Activated naive CD8-positive, alpha-beta T cell treated with anti-CD3 and anti-CD28 coated beads for 36 hours (primary cell): ENCODE measurements at places on chromosomes 12 and 14. TPM values are rescaled to one million over a fixed set of nuclear protein-coding genes. Genes with fewer than 3 reads are reported as not detected.
A peak's percentile ranks its signal among the peaks of the same experiment; 100 is the strongest.

DNA sequence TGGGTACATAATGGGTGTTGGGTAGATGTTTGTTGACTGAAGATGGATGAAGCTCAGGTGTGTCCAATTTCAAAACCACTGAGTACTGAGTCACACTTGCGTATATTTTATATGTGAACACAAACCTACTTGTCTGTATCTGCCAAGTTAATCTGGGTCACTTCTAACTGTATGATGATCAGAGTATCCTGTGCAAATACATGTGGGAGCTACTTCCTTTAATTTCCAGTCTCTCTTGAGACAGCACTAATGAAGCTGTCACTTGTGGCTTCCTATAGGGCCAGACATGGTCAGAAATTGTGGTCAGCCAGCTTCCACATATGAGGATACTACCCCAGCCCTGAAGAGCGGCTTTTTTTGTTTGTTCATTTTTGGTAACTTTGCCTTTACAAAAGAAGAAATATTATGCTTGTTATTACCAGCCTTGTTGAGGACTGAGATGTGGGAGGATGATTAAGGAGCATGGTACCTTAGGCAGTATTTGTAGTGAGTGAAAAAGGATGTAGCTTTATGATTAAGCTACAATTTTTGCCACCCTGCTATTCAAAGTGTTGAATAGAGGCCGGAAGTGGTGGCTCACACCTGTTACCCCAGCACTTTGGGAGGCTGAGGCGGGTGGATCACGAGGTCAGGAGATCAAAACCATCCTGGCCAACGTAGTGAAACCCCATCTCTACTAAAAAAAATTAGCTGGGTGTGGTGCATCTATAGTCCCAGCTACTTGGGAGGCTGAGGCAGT, 32.4 kb downstream of the PLXNC1 start:
- no peak for DNase-seq

GRCh38 chr12:109432842-109433304, 44.2 kb downstream of the KCTD10 start:
- DNase-seq = peak; percentile 80

- no peak for DNase-seq
Observed at GRCh38 chr12:108693751-108694150, 37.6 kb downstream of the CORO1C start.

DNA sequence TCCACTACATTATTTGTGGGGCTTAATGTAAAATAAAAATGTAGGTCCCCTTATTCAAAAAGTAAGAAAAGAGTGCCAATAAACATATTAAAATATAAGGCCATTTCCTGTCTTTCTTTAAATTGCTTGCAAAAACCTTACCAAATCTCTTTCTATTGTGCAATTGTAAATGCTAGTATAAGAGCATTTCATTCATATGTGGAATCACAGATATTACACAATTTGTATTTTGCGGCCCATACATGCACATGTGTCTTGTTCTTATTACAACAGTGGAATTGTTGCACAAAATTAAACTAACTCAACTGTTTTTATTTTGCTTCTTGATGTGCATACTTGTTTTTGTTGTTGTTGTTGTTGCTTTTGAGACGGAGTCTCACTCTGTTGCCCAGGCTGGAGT, 20.1 kb upstream of the CRADD start:
- no peak for DNase-seq

GRCh38 chr14:103107941-103108748, 13.6 kb downstream of the EXOC3L4 start:
- DNase-seq = no peak

DNA sequence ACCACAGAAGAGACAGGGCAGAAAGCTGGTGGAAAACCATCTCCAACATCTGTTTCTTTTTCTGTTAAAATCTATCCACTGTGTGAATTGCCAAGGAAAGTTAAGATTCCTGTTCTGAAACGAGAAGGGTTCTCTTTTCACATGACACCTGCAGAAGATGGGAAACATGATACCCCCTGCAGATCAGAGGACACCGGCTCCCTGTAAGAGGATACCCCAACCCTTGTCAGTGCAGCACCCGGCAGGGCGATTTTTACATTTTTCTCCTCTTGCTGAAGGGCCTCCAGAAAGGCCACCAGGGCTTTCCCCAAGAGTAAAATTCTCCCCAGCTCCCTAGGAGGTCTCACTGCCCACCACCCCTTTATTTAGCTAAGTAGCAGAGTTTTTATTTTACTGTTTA, 48.2 kb downstream of the DPF3 start:
- DNase-seq = no peak

- no peak for DNase-seq
Observed at GRCh38 chr14:75563931-75564330, 14.5 kb upstream of the FLVCR2 start.

DNA sequence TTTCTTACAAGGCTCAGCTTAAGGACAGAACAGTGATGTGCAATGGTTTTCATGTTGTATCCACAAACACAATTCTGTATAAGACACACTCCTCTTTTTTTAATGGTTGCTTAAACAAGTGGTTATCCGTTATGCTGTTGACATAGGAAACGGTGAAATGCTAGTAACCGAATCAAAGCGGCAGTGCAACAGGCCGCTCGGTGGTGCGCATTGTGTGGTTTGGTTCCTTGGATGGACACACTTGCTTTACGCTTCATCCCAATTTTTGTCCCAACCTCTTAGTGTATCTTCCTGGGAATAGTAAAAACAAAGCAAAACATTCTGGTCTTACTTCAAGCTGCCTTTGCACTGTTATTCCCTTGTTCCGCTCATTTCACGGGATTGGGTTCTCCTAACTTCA, 650 bp upstream of the PTGER2 start:
- DNase-seq = no peak

GRCh38 chr12:123478762-123479161, 20.8 kb downstream of the SNRNP35 start:
- DNase-seq = no peak

DNA sequence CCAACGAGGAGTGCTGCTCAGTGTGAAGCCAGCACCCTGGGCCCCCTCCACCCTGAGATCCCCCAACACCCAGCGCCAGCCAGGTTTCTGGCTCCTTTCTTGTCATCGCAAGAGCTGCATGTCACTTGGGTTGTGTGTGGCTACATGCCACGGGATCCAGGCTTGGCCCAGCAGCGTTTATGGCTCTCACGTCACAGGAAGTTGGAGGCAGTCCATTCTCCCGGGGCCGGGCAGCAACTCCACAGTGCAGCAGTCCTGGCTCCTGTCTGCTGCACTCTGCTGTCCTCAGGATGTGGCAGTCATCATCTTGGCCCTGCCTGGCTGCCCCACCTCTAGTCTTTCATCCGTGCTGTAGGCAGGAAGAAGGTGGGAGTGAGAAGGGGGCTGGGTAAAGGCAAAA, 78.3 kb downstream of the AACS start:
- DNase-seq = no peak

GRCh38 chr12:74317078-74317601, 220.5 kb upstream of the ATXN7L3B start:
- no peak for DNase-seq

DNA sequence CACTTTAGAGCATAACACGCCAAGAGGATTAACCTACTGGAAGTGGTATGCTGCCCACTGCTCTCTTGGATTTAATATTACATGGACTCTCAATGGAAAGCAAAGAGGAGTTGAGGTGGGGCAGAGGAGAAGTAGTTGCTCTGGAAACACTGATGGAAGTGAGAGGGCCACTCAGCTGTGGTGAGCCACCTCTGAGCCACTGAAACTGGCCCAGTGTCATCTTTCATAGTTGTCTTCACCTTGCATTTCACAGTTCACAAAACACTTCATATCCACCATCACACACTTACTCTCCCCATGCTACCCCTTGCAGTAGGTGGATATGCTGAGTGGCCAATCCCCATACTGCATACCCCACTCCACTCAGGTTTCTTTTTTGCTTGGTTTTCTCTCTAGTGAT, 12.2 kb upstream of the PCED1B start:
- DNase-seq = no peak

DNA sequence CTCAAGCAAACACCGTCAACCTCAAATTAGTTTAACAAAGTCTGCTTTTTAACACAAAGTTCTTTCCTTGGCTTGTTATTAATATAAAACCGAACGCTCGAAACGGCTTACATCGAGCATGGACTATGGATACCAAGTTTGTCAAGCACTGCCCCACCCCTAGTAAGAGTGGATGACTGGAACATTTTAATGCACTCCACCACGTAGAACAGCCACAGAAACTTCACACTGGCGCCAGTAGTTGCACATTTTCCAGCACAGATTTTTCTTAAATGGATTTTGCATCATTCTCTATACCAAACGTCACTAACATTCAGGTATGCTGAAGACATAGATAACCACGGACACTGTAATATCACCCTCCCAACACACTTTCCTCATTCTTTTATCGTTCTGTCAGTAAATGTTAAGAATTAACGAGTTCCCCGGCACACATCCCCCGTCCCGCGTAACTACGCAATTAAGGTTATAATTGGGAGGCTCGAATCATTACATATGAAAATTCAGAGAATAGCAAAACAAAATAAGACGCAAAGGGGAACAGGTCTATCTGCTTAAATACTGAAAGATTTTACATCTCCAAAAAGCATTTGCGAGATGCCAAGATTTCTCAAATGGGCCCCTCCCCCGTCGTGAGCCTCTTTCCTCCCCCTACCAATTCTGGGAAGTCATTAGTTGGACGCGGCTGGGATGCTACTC, 990 bp downstream of the FERMT2 start:
- DNase-seq = no peak

DNA sequence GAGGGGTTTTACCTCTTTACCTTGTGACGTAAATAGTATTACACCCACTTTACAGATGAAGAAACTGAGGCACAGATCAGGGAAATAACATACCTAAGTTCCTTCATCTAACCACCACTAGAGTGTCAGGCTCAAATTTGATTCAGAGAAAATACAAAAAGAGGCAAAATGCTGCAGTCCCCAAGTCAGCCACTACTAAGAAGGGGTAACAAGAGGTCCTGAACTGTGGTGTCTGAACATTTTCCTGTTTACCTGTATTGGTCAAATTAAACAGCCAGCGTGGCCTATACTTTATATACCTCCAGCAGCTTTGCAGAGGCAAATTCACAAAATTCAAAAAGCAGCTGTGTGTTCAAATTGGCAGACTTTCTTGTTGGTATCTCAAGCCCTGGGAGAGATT, 92.0 kb downstream of the TBX5 start:
- DNase-seq = no peak

GRCh38 chr12:103824845-103825244, 16.2 kb downstream of the NT5DC3 start:
- DNase-seq = no peak

GRCh38 chr12:6053541-6053940, 70.9 kb downstream of the VWF start:
- no peak for DNase-seq

DNA sequence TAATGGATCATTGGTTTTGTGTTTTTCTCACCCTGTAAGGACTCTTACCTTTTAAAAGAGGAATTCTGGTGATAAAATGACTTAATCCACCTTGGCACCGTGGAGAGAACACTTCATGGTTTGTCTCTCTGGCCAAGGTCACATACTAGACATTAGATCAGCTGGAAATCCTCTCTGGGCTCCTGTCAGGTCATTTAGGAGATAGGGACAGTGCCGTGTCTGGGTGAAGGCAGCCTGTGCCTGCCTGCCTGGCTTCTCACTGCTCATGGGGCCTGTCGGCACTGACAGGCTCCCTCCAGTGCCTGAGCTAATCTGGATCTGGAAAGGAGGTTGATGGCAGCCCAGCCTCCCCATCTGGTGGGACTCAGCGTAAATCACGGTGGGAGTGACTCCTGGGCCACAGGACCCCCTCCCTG, 5.7 kb downstream of the CRADD start:
- DNase-seq = no peak

DNA sequence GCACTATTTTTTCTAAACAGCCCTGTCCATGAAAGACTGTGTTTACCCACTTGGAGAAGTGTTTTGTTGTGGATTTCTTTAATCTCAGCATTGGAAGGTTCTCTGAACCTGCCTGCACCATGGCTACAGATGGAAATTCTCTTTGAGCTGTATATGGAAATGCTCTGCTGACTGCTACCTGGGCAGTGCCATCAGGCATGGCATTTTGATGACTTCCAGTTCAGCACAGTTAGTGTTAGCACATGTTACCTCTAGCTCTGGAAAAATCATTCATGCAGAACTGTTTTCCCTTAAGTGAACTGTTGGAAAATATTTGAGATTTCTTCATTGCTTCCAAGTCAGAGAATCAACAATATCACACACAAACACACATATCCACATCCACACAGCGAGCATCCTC, 52.6 kb upstream of the RIC8B start:
- DNase-seq = no peak

- peak; percentile 78 for DNase-seq
Observed at GRCh38 chr12:92928421-92928961, 604 bp downstream of the EEA1 start.

DNA sequence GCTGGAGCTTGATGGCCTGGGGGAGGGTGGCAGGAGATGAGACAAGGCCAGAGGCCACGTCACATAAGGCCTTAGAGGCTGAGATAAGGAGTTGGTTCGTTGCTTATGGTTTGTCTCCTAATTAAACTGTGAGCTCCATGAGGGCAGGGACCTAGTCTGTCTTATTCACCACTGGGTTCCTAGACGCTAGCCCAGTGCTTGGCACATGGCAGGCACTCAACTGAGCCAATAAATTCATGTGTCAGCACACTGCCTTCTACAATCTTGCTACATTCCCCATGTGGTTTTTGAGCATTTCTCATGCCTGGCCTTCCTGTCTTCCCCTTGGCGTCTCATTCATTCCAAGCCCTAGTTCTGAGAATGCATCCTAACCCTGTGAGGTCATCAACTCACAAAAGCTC, 92.5 kb upstream of the MED13L start:
- no peak for DNase-seq

- DNase-seq = no peak
Observed at GRCh38 chr12:30357766-30358490, 337.7 kb downstream of the IPO8 start.

DNA sequence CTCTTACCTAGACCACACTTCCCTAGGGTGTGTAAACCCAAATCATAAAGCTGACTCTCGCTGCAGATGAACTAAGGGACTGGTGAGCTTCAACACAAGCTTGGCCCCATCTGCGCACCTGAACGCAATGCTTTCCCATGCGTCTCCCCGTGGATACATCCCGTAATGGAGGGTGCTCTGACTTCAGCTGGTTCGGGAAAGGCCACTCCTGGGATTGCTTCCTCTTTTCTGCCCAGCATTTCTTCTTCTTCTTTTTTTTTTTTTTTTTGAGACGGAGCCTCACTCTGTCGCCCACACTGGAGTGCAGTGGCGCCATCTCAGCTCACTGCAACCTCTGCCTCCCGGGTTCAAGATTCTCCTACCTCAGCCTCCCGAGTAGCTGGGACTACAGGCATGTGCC, 27.7 kb upstream of the ETFBKMT start:
- DNase-seq = no peak

Gene GAS2L3
- 1.3 TPM for total RNA-seq

Gene TAS2R46
- 0.48 TPM for total RNA-seq

Gene KRT75
- total RNA-seq = not detected

Gene TMEM30B
- 2.0 TPM for total RNA-seq

Gene SLC6A13
- 0.64 TPM for total RNA-seq

Gene C14orf132
- total RNA-seq = 2.2 TPM

Gene CCDC197
- total RNA-seq = not detected
